NCI-H1048 (cell line): ENCODE measurements at places on chromosomes 1 and 21.

GRCh38 chr1:203655671-203656070 lies 29.0 kb downstream of the ATP2B4 start:
- no peak for DNase-seq

- no peak for DNase-seq
These were observed 10.4 kb downstream of the NUCKS1 start for GRCh38 chr1:205739348-205740160.

DNA sequence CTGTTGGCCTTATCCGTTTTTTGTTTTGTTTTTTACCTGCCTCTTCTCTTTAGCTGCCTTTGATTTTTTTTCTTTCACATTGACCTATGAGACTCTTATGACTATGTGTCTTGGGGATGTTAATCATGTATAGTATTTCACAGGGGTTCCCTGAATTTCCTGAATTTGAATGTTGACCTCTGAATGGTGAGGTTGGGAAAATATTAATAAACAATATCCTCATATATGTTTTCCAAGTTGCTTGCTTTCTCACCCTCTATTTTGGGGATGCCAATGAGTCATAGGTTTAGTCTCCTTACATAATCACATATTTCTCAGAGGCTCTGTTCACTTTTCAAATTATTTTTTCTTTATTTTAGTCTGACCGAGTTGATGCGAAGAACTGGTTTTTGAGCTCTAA lies 29.6 kb downstream of the GBP5 start:
- DNase-seq = no peak

- DNase-seq = no peak
These were observed 43.1 kb downstream of the OPTC start for GRCh38 chr1:203536980-203537455.

DNA sequence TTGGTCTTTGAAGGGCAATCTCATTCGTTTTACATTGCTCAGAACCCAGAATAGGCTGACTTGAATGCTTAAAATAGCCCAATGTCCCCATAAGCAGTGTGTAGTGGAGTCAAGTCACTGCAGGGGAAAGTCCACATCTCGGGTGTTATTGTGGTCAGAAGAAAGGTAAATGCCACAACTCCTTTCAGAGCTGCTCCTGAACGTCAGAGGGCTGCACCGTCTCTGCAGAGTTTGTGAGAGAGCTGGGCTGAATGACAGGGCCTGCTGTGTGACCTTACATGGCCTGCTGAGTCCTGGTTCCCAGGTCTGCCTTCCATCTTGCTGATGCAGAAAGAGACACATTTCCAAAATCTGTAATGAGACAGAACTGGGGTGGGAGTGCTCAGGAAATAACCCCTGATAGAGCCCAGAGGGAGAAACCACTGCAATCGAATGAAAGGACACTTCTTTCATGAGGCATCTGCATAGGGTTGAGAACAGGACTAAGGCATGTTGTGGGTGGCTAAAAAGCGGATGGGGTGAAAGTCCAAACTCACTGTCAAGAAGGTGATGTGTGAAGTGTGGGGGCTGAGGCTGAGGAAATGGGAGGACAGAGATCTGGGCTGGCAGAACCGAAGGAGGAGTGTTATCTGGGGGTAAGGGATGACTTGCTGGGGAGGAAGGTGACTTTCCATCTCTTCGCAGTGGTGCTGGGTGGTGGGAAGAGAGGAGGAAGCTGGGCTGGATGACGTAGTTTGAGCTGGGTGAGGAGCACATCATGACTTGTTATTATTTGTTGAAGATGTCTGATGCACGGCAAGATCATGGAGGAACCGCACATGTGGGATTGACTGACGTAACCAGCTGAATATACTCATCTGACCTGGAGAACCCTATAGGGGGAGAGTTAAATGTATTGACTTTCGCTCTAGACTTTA lies 33.7 kb downstream of the XCL2 start:
- DNase-seq = no peak

- no peak for DNase-seq
These were observed 225.5 kb downstream of the PATJ start for GRCh38 chr1:61967750-61968149.

DNA sequence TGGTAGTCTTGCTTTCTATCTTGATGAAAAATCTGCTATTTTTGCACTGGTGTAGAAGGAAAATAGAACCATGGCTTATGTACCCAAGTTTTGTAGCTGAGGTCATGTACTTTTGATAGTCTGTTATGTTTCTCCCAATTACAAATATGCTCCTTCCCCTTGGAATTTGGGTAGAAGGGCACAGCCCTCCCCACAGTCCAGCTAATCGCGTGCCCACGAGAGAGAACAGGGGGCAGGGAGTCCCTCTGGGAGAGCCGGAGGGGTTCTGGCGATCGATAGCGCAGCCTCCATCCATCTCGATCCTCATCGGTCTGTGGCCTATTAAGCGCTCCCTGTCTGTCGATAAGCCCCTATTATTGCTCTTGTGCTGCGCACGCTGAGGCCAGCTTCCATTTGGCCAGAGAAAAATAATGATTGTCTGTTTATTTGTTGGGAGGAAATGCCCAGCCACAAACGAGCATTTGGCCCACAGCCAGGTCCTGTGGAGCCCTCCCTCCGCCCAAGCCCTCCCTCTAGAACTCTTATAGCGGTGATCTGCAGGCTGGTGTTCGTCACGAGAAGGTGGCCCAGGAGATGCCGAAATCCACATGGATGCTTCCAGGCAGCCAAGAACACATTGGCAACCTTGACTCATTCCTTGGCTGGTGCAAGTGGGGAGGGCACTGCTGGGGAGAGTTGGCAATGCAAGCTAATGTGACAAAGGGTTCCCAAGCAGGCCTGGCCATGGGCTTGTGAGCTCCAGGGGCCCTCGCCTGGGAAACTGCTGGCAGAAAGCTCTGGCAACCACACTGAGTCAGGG lies 134.7 kb upstream of the TNR start:
- DNase-seq = no peak

- DNase-seq = no peak
These were observed 7.7 kb downstream of the IL23R start for GRCh38 chr1:67173988-67174387.

DNA sequence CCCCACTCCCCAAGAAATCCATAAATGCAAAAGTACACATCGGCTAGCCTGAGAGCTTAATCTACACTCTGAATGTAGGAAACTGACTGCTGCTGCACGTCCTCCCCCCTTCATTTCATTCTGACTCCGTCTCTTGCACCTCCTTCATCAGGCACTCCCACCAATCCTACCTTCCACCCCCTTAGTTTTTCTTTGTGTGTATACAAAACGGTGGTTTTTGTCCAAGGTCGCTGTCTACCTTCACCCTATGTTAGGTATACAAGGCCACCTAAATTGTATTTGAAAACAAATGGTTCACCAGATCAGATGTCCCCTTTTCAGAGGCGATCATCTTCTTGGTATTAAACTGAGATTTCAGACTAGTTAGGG lies 1.9 kb downstream of the WDR26 start:
- DNase-seq = no peak

- no peak for DNase-seq
These were observed 239.0 kb downstream of the LMX1A start for GRCh38 chr1:165117482-165117881.

- no peak for DNase-seq
These were observed 45.5 kb downstream of the TOR3A start for GRCh38 chr1:179127163-179127895.

DNA sequence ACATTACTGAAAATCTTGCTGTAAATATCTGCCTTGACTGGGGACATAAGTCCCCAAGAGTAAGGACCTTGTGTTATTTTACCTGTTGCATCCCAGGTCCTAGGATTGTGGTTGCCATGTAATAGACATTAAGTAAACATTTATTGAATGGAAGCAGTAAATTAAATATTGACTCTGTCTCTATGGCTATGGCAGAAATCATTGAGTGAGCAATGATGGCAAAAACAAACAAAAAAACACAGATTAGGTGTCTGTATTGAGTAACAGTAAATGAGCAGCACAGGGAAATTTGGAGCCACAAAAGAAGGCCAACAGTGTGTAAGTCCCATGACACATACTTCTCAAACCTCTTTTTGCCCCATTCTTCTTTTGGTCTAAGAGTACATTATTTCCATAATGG lies 240.4 kb downstream of the NFIA start:
- DNase-seq = no peak
